GM23248 (cell line): ENCODE measurements at places on chromosomes 1 and 21. TPM values are rescaled to one million over a fixed set of nuclear protein-coding genes. Genes with fewer than 3 reads are reported as not detected.

DNA sequence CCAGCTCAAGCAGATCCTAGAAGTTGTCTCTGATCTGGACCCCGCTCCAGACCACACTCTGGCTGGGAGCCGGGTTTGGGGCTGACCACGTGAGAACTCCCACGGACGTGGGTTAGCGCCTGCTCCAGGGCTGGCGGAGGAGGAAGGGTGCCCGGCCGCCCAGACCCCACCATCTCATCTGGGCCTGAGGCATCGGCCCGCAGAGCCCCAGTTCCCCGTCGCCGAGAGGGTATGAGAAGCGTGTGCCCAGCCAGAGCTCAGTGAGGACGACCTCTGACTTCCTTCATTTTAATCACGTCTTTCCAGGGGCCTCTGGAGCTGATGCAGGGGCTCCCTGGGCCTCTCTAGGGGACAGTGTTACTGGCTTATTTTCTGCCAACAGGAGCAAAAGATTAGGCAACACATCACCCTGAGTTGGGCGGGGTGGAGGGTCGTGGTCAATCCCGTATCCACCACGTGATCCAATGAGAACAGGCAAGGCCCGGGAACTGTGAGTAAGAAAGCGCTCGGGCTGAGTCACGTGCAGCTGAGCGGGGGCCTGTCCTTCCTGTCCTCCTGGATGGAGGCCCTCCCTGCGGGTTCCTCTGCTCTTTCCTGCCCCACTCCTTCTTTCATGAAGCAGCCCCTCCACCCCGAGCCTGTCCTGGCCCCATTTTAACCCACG is 81.1 kb downstream of the SIK1 start:
- peak; percentile 79 for DNase-seq

GRCh38 chr1:84632673-84633434 is 57.4 kb downstream of the SSX2IP start:
- peak; percentile 84 for DNase-seq

DNA sequence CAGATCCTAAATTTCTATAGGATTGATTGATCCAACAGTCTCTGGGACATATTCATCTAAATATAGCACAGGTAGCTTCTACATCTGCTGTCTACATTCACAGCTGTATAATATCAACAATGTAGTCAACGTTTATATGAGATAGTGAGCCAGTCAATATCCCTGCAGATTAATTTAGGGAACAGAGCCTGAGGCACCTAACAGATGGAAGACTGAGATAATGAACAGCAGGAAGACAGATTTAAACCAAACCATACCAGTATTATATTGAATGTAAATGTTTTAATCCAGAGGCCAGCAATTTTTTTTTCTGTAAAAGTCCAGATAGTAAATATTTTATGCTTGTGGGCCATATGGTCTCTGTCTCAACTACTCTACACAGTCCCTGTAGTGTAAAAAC is 2072.4 kb downstream of the MRPL39 start:
- DNase-seq: no peak

GRCh38 chr1:220325306-220325995 is 53.2 kb upstream of the RAB3GAP2 start:
- no peak for DNase-seq

- DNase-seq: peak; percentile 23
Observed at GRCh38 chr1:15843826-15844572, 3.5 kb upstream of the SPEN start.

DNA sequence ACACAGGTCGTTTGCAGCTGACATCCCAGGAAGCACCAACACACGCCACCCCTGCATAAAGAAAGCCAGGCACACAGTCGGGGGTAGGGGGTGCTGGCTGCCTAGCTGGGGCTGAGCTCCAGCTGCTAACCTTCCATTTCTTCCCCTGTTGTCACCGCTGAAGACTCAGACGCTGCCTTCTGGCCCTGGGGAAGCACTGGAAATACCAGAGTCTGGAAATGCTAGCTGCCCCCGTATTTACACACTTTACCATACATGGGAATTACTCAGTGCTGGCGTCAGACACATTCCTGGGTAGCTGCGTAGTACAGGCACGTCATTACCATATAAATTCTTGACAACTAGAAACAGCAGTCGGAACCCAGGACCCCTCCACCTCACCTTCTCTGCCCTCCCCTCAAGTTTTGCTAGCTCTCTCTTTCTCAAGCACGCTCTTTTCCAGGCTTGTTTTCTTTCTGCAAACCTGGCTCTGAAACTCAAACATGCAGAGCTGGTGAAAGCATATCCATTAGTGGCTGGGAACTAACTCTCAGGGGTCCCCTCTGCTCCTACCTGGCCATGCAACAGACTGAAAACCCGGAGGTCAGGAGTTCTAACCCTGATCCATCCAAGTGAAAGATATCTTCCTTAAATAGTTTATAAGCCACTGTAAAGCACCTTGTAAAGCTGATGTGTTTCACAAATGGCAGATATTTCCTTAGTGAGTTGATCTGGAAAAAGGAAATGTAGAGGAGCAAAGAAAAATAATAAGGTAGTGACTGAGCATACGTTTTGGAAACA is 3.3 kb downstream of the CSRP1 start:
- DNase-seq: peak; percentile 97

GRCh38 chr1:205450448-205450847 is 5.4 kb downstream of the BLACAT1 start:
- no peak for DNase-seq

DNA sequence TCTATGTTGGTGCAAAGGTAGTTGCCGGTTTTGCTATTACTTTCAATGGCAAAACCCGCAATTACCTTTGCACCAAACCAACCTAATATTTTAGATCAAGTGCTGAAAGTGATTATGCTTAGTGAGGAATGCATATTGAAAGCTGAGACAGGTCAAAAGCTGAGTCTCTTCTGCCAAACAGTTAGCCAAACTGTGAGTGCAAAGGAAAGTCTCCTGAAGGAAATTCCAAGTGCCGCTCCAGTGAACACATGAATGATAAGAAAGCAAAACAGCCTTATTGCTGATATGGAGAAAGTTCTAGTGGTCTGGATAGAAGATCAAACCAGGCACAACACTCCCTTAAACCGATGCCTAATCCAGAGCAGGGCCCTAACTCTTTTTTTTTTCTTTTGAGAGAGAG is 83.1 kb upstream of the ERRFI1 start:
- no peak for DNase-seq

GRCh38 chr21:26067836-26068594 is 102.6 kb downstream of the APP start:
- DNase-seq: no peak

DNA sequence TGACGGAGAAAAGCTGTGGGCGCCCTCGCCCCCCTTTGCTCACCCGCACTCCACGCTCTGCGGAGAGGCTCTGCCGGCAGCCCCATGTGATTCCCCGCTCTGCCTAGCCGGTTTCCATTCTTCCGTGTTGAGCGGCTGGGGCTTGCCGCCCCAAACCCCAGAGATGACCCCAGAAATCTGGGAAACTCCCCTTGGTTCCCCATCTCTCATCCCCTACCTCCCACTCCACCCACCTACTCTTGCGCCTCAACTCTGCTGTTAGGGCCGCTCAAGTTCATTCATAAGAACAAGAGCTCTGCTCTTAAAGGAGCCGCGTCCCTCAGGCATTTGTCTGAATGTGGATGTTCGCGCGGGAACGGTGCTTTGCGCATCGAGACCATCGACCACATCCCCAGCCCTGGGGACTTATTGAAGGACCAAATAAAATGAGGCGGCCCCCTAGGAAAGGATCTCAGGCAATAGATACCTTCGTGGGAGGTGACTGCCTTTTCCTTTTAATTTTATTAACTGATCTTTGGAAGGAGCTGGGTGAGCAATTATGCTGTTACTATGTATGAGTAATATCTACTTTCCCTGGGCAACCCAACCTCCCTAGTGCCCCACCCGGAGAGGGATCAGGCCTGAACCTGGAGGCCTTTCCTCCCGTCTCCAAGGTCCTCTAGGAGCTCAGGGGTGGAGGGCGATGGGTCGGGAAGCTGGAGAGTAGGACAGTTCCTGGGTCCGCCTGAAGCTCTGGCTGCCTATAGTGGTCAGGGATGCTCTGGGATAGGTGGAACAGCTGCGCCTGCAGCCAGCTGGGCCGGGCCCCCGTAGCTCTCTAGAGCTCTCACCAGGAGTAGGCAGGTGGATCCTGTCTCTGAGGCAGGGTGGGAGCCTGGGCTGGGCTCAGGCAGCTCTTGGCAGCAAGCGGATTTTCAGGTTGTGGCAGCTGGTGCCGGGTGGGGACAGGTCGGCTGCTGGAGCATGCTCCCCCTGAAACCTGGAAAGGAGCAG is 898 bp downstream of the MFSD2A start:
- DNase-seq: peak; percentile 84

- DNase-seq: no peak
Observed at GRCh38 chr1:182791281-182792179, 2.0 kb downstream of the NPL start.

DNA sequence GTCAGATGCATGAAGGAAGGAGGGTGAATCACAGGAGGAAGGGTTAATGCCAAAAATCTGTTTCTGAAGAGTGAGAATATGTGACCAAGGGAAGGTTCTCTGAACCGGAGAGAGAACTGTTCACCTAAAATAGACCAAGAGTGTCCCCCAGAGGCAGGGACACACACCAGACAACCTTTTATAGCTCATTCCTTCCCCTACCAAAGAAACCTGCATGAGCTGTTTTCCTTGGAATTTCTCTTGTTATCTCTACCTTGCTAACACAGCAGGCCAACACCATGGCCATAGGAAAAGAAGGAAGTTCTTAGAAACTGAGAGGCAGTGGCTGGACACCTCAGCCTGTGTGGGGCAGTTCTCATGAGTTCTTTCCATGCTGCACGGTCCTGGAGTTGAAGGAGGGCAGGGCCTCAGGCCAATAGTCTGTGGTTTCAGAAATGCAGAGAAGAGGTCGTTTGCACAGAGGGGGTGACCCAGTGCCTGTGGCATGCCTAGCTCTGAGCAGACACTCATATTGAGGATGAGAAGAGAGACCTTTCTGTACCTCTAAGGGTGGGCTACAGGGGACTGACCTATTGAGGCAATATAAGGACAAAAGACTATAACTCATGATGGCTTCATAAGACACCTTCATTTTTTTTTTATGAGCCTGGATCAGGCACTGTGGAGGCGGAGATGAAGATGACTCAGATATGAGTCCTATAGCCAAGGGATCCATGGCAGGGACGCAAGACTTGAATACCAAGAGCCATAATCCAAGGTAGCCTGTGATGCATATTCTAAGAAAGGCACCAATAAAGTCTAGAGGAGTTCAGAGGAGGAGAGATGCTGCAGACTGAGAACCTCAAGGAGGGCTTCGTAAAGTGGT is 39.4 kb downstream of the IGFN1 start:
- peak; percentile 92 for DNase-seq

GRCh38 chr1:231750296-231750695 is 123.7 kb downstream of the DISC1 start:
- DNase-seq: no peak

DNA sequence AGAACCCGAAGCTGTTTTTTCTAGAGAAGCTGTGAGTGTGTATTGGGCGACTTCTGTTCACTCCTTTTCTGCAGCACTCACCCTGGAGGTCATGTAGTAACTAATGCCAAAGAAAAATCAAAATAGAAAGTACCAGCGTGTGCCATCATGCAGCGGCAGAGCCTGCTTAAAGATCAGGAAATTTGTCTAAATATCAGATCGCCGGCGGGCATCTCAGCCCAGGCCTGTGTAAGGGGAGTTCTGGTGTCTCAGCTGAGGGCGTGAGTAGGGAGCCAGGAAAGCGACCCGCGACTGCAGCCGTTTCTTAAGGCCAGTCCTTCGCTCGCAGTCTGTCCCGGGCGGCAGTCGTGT is 768 bp downstream of the EDARADD start:
- peak; percentile 45 for DNase-seq

DNA sequence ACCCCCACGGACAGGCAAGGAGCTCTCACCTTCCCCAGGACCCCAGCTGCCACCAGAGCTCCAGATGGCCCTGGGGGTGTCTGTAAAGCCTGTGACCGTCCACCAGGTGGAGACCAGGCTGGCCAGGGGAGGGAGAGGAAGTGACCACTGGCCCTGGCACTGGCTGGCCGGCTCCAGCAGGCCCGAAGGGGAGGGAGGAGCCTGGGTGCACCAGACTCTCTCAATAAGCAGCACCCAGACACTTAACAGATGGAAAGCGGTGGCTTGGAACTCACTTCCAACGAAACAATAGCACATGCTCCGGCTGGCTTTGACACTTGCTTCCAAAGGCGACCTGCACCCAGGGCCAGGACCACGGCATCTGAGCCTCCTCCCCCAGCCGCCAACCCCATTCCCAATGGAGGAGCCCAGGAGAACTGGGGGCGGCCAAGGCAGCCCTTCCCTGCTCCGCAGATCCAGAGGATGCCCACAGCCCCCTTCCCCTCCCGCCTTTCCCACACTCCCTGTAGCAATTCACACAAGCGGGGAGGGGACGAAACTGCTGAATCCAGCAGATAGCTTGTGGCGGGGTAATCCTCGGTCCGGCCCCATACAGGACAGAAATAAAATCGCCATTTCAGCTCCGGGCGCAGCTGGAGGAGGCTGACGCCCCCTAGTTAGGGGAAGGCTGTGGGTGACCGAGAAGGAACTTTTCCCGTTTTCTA is 742 bp upstream of the PDE9A start:
- peak; percentile 50 for DNase-seq

- no peak for DNase-seq
Observed at GRCh38 chr1:40845895-40846294, 16.3 kb downstream of the CITED4 start.

- no peak for DNase-seq
Observed at GRCh38 chr1:204929487-204930154, 59.0 kb downstream of the NFASC start.

GRCh38 chr1:2789164-2789985 is 12.1 kb downstream of the TTC34 start:
- DNase-seq: no peak

- no peak for DNase-seq
Observed at GRCh38 chr1:117562581-117563491, 43.0 kb upstream of the TENT5C start.

DNA sequence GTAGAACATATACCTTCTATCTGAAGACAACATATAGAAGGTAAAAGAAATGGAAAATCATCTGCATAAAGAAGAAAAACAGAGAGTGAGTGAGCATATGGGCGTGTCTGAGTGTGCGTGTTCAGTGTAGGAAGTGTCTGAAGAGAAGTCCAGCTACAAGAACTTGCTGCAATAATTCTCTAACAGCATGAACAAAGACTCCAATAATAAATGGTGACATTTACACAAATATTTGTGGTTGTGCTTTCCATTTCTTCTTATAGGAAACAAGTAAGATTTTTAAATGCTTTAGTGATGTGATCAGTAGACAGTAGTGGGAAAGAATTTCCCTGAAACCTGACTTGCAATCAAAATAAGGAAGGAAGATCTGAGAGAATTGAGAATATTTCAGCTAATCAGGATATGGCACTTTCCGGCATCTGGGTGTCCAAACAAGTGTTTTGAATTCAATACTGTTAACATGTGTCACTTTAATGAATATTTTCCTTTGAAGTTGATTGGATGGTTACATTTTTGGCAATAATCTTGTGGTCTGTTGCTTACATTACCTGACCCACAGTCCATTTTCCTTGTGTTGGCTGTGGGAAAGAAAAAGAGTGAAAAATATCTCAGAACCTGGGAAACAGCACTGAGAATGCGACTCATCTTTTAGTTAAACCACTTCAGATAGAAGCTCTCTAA is 154.0 kb downstream of the TGFB2 start:
- DNase-seq: peak; percentile 85

Gene KCNQ4
- not detected in 2 replicates for total RNA-seq

Gene C4BPA
- total RNA-seq: not detected in 2 replicates

Gene STMN1
- 44.8 and 45.2 TPM in 2 replicates for total RNA-seq

Gene S100A4
- 236 and 249 TPM in 2 replicates for total RNA-seq

Gene KRTAP24-1
- not detected in 2 replicates for total RNA-seq

Gene KLHDC7A
- not detected in 2 replicates for total RNA-seq

Gene OR2T2
- total RNA-seq: not detected in 2 replicates

Gene CCDC190
- total RNA-seq: not detected in 2 replicates

Gene HAPLN2
- not detected in 2 replicates for total RNA-seq

Gene LCE7A
- not detected in 2 replicates for total RNA-seq

Gene ZDHHC18
- total RNA-seq: 11.6 and 12.8 TPM in 2 replicates
